GM12891 (cell line): ENCODE measurements at places on chromosomes 4 and X.

DNA sequence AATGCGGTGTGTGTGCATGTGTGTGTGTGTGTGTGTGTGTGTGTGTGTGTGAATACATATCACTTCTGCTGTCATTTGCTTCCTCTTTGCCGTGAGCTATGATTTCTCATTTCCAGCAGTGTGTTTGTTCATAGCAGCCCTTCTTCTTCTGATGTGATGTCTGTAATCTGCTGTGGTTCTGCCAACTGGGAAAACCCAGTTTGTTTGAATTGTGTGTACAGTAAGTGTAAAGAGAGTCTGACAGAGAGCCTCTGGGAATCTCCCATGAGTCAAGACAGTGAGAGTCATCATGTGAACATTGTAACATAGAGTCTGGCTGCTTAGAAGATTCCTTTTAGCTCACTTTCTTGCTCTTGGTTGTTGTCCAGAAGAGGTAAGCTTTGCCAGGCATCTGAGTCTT, 8.4 kb upstream of the NWD2 start:
- no peak for DNase-seq

GRCh38 chr4:42871671-42872290, 20.7 kb upstream of the GRXCR1 start:
- no peak for DNase-seq

DNA sequence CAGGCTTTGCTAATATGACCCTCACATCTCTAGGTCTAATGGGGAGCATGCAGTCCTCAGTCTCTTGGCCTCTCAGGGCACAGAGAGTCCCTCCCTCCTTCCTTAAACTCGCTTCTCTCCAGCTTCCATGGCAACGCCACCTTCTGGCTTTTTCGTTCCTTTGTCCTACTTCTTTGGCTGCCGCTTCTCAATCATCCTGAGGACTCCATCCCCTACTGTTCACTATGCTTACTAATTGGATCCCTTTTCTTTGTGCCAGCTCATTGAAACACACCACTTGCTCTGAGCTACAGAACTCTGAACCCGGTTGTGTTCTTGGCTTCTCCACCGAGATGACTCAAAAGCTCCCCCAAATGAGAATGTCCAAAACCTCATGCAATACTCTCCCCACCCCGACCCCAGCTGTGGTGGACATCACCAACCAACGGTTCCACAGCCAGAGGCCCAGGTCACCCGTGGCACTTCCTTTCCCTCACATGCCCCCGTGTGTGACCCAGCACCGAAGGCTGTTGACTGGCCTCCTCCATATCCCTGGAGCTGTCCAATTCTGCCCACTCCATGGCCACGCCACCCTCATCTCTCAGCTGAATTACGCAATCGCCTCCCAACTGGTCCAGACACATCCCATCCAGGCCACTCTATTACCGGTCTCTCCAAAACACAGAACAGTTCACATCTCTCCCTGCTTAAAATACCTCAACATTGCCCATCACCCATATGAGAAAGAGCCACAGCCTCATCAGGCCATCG, 34.7 kb downstream of the CRMP1 start:
- no peak for DNase-seq

- no peak for DNase-seq
Observed at GRCh38 chr4:24564488-24564887, 19.9 kb downstream of the DHX15 start.

DNA sequence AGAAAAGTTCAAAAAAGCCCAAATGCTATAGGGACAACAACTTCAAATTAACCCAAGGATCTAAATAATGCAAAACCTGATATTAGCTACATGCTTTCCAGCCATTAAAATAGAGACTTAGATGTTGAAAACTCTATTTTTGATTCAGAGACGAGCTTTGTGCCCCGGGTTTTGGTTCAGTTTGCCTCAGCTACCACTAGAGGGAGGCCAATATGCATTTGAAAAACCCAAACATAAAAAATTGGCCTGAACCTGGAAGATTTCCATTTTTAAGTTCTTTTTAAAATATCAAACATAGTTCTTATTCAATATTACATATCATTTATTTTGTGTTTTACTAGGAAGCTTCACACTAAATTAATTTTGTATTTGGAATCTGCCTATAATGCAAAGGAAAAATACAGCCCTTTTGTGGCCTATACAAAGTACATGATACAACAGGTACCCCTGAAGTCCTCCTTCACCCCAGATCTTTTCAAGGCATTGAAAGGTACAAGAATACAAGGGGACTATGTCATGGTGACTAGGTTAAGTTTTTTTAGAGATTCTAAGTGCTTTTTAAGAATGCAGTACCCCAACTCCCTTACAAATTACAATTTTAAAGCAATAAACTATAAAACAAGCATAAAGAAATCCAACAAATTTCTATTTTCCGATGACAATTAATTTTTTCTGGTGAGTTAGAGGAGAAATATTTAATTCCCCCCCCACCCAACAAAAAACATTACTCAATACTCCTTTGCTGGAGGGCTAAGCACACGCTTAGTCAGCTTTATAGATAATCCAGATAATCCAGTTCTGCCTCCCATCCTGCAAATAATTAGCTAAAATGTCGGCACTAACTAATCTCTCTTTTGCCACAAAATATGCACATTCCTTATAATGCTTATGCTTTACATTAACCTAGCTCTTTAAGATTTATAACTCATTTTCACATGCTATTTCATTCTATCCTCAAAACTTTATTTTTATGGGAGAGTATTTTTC, 97.7 kb upstream of the PTPN13 start:
- DNase-seq, result peak; percentile 7

DNA sequence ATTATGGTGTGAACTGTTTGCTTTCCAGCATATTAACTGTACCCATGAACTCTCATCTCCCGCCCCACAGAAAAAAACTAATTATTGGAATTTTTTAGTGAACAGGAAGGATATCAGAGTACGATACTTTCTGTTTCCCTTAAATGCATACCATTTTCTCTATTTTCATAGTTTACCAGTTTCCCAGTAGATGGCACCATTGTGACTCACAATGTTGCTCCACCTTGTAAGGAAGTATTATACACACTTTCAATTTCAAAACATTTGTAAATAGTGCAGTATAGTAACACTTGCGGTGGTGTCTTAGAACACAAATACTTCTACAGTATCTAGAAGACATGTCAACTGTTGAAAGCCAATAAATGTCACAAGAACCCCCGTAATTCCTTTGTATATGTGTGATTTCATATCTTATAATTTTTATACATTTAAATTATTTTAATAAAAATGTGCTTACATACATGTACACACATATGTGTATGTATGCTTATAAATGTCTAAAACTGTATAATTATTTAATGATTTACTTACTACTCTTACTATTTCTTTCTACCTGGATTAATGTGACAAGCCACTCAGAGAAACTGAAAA, 167.3 kb downstream of the SLIT2 start:
- DNase-seq, result no peak

DNA sequence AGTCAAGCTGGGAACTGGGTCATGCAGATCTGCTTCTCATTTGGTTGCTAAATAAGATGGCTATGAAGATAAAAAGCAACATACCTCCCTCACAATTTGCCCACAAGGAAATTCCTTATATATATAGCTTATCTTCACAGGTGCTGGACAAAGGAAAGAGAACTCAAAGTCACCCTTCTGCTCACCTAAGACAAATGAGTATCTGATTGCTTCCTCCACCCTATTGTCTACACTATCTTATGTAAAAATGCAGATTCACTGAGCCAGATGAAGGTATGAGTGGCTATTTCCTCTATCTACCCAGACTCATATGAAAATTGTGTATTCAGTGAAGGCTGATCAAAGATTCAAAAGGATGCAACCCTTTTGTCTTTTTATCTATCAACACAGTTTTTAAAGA, 50.8 kb downstream of the CHM start:
- DNase-seq, result no peak

DNA sequence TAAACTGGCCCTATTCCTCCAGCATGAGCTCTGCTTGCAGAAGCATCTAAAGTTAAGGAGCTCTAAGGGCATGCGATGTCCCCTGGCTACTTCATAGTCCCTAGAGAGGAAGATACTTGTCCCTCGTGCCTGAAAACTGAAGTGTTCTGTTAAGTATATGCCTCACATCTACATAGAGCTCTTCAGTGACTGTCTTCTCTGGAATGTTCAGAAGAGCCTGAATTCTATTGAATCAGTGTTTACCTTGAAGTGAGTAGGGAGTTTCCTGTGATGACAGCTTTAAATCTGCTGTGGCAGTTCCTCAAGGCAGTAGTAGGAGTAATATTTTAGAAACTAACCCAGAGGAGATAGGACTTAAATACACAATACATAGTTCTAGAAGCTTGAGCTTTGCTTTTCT, 111.2 kb downstream of the ZNF518B start:
- DNase-seq, result no peak

DNA sequence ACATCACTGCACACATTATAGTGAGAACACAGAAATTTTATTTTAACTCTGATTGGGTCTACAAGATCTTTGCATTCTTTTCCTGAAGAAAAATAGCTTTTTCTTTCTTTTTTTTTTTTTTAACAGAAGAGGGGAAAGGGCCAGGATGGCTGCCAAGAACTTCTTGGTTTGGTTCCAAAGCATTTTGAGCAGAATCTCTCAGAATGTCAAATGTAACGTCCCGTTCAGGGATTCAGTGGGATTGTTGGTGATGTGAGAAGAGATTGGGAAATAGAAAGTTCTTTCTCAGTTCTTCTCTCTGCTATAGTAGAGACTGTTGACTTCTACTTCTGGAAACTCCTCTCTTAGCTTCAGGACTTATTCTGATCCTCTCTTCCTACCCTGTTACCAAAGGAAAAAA, 70.9 kb upstream of the CBR4 start:
- no peak for DNase-seq

DNA sequence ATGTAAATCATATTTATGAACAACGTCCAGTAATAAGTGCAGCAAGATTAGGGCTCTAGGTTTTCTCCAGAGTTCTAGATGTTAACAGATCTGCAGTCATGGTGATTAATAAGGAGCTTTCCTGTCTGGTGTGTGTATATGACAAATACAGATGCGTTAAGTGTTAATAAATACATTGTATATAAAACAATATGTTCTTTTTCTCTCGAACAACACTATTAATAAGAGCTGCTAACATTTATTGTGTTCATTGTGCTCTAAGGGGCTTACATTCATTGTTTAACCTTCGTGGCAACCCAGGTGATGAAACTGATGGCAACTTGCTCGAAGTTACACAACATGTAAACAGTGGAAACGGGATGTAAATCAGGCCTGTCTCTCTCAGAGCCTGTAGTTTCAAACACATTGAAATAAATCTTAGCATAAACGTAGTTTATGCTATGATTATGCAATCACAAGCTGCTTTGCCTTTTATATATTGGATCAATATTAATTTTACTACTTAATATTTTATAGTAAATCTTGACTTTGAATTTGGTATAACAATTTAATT, 547 bp upstream of the CLGN start:
- no peak for DNase-seq

GRCh38 chr4:147059064-147059731, 113.5 kb upstream of the TTC29 start:
- DNase-seq, result no peak

DNA sequence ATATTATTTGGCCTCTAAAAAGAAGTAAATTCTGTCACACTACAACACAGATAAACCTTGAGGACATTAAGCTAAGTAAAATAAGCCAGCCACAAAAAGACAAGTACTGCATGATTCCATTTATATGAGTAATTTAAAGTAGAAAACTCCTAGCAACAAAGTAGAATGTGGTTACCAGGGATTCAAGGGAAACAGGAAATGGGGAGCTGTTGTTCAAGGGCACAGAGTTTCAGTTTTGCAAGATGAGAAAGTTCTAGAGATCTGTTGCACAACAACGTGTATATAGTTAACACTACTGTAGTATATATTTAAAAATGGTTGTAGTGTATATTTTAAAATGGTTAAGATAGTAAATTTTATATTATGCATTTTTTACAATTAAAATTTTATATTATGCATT, 25.4 kb downstream of the SEC31A start:
- no peak for DNase-seq

DNA sequence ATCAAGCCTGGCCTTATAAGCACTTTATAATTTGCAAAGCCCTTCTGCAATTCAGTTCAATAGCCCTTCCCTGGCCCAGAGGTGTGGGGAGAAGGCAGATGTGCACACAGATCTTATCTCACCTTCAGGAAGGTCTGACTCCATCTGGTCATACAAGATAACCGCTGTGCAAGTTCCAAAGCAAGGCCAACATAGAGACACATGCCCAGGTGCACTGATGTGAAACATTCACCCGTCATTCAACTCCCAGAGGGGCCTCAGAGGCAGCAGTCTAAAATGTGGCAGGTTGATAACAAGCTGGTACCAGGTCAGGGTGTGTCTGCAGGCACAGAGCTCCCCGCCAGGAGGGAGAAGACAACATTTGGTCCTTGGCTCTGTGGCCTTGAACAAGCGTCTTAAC, 10.9 kb upstream of the WFS1 start:
- DNase-seq, result no peak

GRCh38 chr4:145939441-145939750, 773 bp upstream of the ZNF827 start:
- no peak for DNase-seq

GRCh38 chr4:5009796-5010195, 9.5 kb downstream of the CYTL1 start:
- DNase-seq, result no peak

DNA sequence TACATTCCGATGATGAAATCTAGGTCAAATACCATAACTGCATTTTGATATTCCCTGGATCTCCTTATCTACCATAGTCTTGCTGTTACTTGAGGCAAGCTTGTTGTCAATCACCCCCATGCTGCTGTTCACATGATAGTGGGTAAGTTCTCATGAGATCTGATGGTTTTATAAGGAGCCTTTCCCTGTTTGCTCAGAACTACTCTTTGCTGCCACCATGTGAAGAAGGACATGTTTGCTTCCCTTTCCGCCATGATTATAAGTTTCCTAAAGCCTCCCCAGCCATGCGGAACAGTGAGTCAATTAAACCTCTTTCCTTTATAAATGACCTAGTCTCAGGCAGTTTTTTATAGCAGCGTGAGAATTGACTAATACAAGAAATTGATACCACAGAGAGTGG, 432.0 kb downstream of the GLUD2 start:
- DNase-seq, result no peak

- no peak for DNase-seq
Observed at GRCh38 chrX:139086246-139086645, 374.7 kb upstream of the FGF13 start.

GRCh38 chrX:25290132-25290531, 274.4 kb upstream of the ARX start:
- DNase-seq, result no peak

- DNase-seq, result no peak
Observed at GRCh38 chrX:153474266-153474665, 3.9 kb upstream of the HAUS7 start.

DNA sequence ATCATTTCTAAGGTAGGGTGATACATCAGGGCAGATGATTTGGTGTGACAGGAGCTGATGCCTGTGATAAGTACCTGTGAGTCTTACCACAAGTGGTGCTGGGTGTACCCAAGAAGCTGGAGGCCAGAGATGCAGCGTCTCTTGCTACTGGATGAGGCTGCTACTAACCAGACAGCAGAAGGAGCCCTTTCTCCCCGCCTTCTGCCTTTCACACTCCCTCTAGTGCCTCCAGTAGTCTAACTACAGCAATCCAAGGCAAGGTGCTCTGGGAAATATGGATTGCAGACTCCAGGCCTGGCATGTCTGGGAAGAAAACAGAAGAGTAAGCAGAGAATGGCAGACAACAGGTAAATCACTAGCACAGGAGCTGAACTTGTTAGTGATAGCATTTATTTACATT, 470.8 kb downstream of the NKX6-1 start:
- no peak for DNase-seq
